ENCODE measurements at places on chromosomes 11 and 22.

DNA sequence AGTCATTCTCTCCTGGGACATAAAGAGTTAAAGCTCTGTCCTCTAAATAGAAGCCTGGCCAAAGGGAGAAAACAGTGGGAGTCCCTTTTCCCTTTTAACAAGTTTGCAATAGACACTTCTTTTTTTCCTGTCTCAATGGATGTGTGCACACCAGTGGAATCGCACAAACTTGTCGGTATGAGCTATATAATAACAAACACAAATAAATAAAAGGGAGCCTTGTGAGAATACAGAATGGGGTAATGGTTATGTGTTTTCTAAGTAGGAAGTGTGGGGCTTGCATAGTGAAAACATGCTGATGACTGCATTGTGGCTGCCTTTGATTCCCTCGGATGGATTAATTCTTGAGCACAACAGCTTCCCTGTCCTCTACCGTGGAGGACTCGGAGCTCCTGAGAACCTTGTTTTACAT is 131.9 kb downstream of the WNT7B start:
- DNase-seq, result no peak

DNA sequence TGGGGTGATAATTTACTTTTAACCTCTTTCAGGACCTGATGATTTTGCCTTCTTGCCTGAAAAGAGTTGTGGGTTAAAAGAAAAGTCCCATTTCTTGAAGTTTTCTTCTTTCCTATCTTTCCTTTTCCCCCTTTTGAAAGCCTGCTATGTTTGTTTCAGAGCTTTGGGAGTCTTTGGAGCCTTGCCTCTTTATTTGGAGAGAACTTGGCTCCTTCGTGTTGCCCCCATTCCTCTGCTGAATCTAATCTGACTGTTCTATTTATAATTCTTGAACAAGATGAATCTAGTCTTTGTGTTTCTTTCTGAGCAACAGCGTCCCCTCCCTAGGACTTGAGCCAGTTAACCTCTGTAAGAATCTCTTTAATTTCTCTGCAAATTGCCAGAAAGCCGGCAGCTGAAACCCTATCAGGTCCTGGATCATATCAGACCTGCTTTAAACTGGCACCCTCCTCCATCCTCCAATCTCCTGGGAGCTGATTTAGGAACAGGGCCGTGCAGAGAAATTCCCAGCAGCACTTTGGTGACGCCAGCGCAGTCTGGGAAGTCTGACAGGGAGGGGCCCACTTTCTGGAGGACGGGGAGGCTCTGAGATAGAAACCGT is 289.1 kb upstream of the SORL1-AS1 start:
- no peak for DNase-seq

DNA sequence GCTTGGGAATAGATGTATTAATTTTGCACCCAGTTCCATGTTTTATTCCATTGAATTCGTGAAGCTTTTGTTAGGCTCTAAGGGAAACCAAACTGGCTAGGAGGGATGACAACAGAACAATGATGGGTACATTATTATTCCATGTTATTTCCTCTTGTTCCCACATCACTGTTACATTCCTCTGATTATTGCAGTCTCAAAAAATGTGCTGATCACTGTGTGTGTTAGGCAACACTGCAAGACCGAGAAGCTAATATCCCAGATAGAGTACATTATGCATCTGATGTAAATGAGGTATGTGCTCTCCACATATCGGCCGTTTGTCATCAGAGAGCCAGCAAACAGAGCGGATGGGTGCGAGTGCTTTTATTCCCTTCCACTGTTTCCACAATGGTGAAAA is 327.9 kb downstream of the SOX6 start:
- DNase-seq, result no peak

GRCh38 chr11:72334651-72335050 is 90.7 kb upstream of the PHOX2A start:
- no peak for DNase-seq

Data from stimulated activated effector memory CD8-positive, alpha-beta T cell treated with anti-CD3 and anti-CD28 coated beads, Interleukin-12 subunit alpha, Interleukin-12 subunit beta, amount 100 ng/mL, for 72 hours (primary cell).